ENCODE measurements at places on chromosomes 3 and 15. TPM values are rescaled to one million over a fixed set of nuclear protein-coding genes. Genes with fewer than 3 reads are reported as not detected.

The ZNF385D gene
- total RNA-seq, result 0.40 TPM

The HDAC11 gene
- 16.9 TPM for total RNA-seq

The MESP1 gene
- 0.56 TPM for total RNA-seq

The EPHA3 gene
- total RNA-seq, result 0.78 TPM

The GOLGA8G gene
- not detected for total RNA-seq

The BSN gene
- 0.08 TPM for total RNA-seq

The RBP2 gene
- total RNA-seq, result not detected

The WDR49 gene
- 0.13 TPM for total RNA-seq

The PLIN1 gene
- 0.72 TPM for total RNA-seq

The FSIP1 gene
- total RNA-seq, result 0.16 TPM

The GMPS gene
- 57.8 TPM for total RNA-seq

The CHL1 gene
- total RNA-seq, result 0.39 TPM

The SPINK8 gene
- not detected for total RNA-seq

The CRYBG3 gene
- 46.9 TPM for total RNA-seq

The CELF6 gene
- not detected for total RNA-seq

The PRRT3 gene
- total RNA-seq, result 3.6 TPM

The CASR gene
- not detected for total RNA-seq

The ECE2 gene
- not detected for total RNA-seq

The SLC28A1 gene
- not detected for total RNA-seq

The ERICH6 gene
- 0.48 TPM for total RNA-seq

Data from epithelial cell of alveolus of lung (primary cell).